Right cardiac atrium (tissue), 5 donors: ENCODE measurements at places on chromosomes 1 and 21. TPM values are rescaled to one million over a fixed set of nuclear protein-coding genes. Genes with fewer than 3 reads are reported as not detected.

Gene APOBEC4
- polyA plus RNA-seq = not detected

Gene FAM167B
- 6.5 TPM for polyA plus RNA-seq

Gene TEDDM1
- not detected for polyA plus RNA-seq

- DNase-seq = no peak
These were observed 29.0 kb downstream of the THAP3 start for GRCh38 chr1:6653436-6654290.

GRCh38 chr1:226541631-226542622 is 6.6 kb upstream of the STUM start:
- DNase-seq = peak; percentile 51

DNA sequence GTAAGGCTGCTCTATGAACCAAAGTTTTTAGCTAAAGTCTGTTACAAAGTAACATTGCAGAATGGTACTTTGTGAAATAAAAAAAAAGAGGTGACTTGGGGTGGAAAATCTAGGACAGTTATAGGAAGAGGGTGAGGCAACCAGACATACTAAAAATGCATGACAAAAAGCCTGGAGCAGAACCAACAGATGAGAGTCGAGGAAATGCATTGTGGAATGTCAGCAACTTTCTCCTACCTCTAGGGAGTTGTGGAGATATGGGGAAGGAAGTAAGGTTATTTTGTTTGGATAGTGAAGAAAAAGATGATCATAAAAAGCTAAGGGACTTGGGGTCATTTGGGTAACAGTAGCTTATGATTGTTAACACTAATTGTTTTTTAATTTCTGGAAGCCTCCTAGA is 295.6 kb downstream of the S1PR1 start:
- DNase-seq = no peak

GRCh38 chr1:153360592-153361479 is 3.2 kb downstream of the S100A9 start:
- no peak for DNase-seq
